Myocyte (in vitro differentiated cells): ENCODE measurements at places on chromosomes 2 and 18. TPM values are rescaled to one million over a fixed set of nuclear protein-coding genes. Genes with fewer than 3 reads are reported as not detected.

Gene SGPP2
- total RNA-seq = not detected in 2 replicates

GRCh38 chr18:40380686-40381439 lies 1574.2 kb upstream of the PIK3C3 start:
- DNase-seq = no peak

DNA sequence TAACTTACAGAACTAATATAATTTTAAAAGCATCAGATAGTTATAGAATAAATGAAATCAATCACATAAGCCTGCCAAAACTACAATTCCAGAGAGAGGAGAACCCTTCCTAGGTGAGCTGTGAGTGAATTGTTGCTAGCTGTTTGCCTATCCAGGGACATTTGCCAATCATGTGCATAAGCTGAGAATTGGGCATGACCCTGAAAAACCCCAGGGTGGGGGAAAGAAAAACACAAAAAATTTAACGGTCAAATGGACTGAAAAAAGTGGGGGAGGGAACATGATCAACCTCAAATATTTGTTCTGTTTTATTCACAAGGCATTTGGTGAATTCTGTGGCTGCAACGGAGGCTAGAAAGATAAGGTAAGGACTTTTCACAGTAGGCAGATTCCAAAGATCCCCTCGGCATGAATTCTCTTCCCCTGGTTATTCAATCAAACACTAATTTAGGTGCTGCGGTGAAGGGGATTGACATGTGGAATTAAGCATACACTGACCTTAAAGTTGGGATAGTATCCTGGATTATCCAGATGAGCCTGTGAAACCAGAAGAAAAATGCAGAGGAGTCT lies 203.9 kb upstream of the RGPD4 start:
- no peak for DNase-seq

- no peak for DNase-seq
Observed at GRCh38 chr2:61704364-61704763, 149.5 kb downstream of the FAM161A start.

DNA sequence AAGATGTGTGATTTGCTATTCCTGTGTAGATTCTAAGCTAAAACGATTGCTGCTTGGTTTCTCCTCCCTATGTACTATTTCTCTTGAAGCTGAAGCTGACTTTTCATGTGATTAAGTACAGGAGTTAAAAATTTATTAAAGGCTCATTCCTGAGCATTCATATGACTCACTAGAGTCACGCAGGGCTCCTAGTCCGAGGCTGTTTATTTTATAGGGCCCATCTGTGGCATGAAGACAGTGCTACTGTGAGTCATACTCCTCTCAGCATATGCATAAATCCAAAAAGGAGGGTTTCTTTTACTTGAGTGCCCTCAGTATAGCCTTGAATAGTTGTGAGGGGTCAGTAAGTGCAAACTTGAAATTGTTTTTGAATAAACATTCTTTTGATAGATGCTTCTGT lies 378.8 kb downstream of the PTPRM start:
- peak; percentile 60 for DNase-seq

DNA sequence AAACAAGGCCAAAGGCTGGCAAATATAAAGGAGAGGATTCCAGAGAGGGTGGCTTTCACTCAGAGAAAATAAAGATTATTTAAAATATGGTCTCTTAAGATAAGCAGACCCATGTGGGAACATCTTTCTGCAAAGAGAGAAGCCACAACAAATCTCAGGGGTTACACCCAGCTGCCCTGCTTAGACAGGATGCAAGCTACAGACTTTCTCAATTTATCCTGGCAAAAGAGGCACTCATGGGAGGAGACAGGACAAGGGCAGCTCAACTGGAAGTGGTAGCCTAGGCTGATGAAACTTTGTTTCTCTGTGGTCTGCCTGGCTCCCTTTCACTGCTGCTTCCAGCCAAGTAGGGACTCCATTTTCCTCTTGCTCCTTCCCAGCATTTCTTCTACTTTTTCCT lies 25.9 kb upstream of the SULT1C4 start:
- DNase-seq = no peak
